ENCODE measurements at places on chromosomes 16 and 17. TPM values are rescaled to one million over a fixed set of nuclear protein-coding genes. Genes with fewer than 3 reads are reported as not detected.

IRX5 gene
- not detected for polyA plus RNA-seq

KCNH4 gene
- not detected for polyA plus RNA-seq

PVALEF gene
- polyA plus RNA-seq = not detected

DNA sequence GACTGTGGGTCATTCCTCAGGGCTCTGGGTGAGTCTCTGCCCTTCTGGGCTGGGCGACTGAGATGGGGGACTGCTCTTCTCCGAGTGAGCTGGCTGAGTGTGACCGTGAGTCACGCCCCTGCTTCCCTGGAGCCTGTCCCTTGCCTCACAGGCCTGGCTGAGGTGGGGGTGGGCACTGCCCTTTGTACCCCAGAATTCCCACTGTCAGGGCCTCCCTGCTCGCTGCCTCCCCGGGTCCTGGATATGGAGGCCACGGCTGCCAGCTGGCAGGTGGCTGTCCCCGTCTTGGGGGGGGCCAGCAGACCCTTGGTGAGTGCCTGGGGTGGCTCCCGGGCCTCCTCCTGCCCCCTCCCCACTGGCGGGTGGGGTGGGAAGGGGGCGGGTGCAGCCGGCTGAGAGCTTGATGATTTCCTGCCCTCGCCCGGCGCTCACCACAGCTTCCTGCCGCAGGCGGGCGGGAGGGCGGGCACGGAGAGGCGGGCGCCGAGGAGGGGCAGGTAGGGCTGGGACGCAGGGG is at the start of gene LAT:
TSS of gene LAT (plus strand) at position 434 of the 517 bp plus-strand sequence. CDS start 366 bp downstream, outside the sequence.
- peak; percentile 82 for DNase-seq

GRCh38 chr16:73717266-73717974 is 579.2 kb upstream of the PSMD7 start:
- DNase-seq = no peak

DNA sequence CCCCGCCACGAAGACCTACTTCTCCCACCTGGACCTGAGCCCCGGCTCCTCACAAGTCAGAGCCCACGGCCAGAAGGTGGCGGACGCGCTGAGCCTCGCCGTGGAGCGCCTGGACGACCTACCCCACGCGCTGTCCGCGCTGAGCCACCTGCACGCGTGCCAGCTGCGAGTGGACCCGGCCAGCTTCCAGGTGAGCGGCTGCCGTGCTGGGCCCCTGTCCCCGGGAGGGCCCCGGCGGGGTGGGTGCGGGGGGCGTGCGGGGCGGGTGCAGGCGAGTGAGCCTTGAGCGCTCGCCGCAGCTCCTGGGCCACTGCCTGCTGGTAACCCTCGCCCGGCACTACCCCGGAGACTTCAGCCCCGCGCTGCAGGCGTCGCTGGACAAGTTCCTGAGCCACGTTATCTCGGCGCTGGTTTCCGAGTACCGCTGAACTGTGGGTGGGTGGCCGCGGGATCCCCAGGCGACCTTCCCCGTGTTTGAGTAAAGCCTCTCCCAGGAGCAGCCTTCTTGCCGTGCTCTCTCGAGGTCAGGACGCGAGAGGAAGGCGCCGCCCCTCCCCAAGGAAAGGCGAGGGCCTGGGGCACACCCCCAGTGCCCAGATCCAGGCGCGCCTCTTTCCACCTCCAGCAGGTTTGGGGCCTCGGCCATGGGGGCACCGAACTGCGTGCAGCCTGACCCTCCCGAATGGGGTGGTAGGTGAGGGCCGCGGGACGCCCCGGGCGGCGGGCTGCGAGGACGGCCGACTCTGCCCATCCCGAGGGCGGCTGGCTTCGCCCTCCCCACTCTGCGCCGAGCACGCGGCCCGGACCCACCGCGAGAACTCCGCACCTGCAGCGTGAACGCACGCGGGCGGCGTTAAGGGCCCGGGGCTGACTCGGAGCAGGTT is 664 bp downstream of the HBQ1 start:
- peak; percentile 91 for DNase-seq

- DNase-seq = no peak
These were observed 1024.5 kb upstream of the RBFOX1 start for GRCh38 chr16:6308176-6308575.

DNA sequence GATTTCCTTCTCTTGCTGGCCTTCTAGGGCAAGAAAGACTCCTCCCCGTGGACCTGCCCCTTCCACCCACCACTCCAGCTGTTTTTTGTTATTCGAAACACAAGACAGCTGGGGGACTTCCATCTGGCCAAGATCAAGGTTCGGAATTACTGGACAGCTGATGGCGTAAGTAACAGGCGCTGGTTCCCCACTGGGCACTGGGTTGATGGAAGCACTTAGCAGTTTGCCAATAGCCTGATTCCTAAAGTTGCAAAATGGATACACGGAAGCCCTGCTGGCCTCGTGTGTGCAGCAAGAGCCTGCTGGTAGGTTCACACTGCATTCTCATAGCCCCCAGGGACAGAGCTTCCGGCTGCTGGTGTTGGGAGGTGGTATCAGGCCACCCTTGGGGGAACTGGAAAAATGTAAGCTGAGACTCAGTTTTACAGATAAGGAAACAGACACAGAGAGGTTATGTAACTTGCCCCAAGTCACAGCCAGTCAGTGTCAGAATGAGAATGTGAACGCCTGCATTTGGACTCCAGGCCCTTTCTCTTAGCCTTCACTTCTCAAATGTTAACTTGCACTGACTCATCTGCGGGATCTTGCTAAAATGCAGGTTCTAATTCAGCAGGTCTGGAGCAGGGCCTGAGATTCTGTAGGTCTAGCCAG is 171.7 kb downstream of the KATNIP start:
- no peak for DNase-seq

DNA sequence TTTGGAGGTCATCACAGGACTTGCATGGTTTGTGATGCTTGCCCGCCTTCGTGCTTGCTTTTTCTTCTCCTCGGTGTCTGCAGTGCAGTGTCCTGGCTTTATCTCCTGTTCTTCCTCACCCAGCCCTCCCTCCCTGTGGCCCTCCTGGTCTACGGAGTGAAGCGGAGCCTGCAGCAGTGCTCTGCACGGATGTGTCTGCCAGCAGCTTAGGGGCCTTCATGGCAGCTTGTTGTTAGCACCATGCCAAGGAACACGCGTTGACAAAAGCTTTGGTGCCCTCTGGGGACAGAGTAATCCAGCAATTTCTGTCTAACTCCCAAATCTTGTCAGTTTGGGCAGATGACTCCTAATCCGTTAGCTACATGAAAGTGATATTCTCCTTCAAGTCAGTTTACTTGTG is 9.9 kb downstream of the DHODH start:
- no peak for DNase-seq

DNA sequence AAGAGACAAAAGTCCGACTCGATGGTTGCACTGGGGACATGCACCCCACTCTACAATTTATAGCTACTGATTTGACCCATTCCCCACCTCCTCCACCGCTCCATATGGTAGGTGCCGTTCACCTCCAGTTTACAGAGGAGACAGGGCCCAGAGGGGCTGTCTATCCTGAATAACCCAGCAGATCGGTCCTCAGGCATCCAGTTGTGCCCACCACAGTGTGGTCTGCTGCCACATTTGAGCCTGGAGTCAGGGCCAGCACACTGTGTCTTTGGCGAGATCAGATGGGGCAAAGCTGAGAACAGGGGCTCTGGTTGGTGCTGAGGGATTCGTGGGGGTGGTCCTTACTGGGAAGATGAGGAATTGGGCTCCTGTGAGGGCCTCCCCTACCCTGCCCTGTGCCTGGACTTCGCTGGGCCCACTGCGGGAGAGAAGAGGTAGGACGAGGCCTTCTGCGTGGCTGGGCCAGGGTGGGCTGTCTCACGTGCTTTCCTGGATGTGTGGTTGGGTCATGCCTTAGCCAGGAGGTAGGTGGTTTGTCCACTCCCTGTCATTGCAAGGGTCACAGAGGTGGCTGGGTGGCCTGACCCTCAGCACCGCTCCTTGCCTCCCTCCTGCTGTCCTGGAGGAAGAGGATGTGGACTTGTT is 2.8 kb downstream of the ADCY7 start:
- DNase-seq = no peak

GRCh38 chr16:14569213-14569612 is 60.8 kb downstream of the PARN start:
- no peak for DNase-seq

DNA sequence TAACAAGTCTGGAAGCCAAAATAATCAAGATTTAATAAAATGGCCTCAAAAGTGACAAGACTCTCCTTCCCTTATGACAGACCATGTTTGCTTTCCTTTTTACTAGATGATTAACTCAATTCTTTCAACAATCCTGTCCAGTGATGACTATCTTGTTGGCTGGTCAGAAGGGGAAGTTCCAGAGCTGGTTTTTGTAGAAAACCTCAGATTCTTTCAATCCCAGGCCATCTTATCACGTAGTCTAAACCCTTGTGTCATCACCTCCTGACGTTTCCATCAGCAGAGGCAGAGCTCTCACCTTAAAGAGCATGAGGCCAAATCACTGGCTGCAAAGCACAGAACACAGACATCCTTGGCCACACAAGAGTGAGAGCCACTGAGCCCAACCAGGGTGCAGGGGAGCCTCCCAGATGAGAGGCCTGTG is 125.3 kb downstream of the ANKRD11 start:
- no peak for DNase-seq

DNA sequence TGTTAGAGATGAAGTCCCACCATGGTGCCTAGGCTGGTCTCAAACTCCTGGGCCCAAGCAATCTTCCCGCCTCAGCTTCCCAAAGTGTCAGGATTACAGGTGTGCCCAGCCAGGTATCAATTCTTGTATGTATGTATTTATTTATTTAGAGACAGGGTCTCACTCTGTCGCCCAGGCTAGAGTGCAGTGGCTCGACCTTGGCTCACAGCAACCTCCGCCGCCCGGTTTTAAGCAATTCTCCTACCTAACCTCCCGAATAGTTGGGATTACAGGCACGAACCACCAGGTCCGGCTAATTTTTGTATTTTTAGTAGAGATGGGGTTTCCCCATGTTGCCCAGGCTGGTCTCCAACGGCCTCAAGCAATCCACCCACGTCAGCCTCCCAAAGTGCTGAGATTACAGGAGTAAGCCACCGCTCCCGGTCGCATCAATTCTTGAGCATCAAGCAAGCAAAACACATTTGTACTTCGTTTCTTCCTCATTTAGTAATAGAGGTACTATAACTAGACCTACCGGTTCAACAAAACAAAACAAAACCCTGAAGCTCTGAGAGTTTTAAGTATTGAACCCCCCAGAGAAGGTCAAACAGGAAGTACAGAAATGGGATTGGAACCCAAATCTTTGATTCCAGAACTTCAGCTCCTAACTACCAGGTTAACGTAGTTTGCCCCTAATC is 1.0 kb upstream of the ZNF500 start:
- DNase-seq = no peak

DNA sequence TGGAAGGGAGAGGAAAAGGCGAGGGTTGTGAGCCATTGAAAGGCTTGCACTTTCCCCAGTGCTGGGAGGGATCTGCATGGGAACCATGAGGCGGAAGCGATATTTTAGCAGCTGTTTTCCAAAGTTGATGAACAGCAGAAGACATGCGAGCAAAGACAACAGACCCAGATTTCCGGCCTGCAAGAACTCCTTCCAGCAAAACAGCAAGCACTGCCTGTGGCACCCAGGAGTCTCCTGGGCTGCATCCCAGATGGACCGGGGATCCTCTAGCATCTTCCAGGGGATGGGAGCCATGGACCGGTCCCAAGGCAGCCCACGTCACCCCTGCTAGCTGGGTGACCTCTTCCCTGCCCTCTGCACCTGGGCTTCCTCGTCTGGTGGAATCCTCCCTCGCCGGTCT is 162.8 kb downstream of the IRF8 start:
- DNase-seq = no peak

DNA sequence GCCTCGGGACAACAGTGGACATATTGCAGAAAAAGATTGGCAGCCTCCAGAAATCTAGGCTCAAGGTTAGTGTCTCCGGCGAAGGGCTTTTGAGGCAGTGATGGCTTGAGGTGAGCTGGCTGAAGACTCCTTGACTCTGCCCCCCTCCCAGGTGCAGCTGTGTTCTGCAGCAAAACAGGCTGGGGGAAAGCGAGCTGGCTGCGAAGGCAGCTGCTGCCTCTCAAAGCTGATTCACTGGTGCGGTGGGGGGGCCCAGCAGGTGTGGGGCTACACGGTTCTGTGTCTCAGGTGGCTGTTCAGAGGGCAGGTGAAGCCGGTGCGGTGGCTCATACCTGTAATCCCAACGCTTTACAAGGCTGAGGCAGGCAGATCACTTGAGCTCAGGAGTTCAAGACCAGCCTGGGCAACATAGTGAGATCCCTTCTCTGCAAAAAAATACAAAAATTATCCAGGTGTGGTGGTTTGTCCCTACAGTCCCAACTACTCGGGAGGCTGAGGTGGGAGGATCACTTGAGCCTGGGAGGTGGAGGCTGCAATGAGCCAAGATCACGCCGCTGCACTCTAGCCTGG is 22.9 kb downstream of the C16orf96 start:
- no peak for DNase-seq

DNA sequence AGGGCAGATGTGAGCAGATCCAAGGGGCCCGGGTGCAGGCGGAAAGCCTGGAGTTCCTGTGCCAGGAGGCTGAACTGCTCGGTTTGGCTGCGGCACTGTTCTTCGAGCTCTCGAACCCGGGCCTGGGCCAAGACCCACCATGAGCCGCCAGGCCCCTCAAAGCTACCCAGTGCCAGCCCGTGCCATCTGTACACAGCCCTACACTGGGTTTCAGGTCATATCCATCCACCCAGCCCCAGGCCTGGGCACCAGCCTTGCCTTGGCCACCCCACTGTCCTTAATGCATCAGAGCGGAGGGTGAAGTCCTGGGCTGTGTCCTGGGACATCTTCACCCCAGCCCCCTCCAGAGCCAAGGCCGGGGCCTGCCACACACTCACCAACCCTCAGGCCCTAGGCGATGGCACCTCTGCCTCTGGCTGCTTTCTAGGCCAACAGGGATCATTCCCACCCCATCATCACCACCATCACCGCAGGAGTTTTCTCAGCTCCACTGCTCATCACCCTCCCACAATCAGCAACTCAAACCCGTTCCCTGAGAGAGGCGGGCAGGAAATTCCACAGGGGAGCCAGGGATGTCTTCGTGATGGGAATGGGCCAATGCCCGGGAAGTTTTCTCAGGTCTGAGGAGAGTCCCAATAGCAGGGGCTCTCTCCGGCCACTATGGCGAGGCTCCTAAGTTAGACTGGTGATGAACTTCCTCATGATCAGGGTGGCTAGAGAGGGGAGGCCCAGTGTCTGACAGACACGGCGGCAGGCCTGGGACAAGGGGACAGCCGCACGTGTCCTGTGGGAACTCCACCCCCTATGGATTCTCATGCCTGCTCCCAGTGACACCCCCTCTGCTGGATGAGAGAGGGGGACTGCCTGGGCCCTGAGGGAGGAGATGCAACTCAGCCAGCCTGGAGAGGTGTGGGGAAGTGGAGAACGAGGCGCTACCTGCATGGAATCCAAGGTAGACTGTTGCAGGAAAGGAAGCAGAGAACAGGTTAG is 9.1 kb downstream of the TSPOAP1 start:
- no peak for DNase-seq

DNA sequence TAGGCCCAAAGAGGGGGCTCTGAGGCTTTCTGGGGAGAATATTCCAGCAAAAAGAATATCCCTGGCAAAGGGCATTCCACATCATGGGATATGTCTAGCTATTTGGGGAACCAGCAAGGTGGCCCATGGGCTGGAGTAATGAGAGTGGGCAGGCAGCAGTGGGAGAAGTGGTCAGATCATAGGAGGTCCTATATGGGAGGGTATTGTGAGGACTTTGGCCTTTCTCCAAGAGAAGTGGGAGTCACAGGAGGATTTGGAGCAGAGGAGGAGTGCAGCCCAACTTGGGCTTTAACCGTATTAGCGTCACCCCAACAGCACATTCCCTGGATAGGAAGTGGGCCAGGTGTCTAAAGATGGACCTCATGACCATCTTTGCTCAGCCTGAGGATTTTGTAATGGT is 151.4 kb downstream of the ENGASE start:
- DNase-seq = no peak

GRCh38 chr16:88353691-88354090 is 29.1 kb upstream of the ZNF469 start:
- no peak for DNase-seq

All from naive thymus-derived CD8-positive, alpha-beta T cell (primary cell).